ENCODE measurements at places on chromosomes 11 and 22.

GRCh38 chr22:22397292-22397870, 111.2 kb downstream of the ZNF280B start:
- DNase-seq: no peak

- no peak for DNase-seq
Measured at GRCh38 chr11:32154275-32154674, 63.4 kb downstream of the RCN1 start.

DNA sequence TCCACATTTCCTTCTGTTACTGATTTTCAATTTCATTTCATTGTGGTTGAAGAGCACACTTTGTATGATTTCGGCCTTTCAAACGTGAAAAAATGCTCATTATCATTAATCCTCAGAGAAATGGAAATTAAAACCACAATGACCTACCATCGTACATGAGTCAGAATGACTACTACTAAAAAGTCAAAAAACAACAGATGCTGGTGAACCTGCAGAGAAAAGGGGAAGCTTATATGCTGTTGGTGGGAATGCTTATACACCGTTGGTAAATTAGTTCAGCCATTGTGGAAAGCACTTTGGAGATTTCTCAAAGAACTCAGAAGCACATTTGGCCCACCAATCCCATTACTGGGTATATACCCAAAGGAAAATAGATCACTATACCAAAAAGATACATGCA, 57.6 kb downstream of the DLG2 start:
- no peak for DNase-seq

- DNase-seq: no peak
Measured at GRCh38 chr22:40578171-40578570, 58.3 kb downstream of the MRTFA start.

GRCh38 chr11:32658639-32659406, 75.2 kb downstream of the EIF3M start:
- no peak for DNase-seq

DNA sequence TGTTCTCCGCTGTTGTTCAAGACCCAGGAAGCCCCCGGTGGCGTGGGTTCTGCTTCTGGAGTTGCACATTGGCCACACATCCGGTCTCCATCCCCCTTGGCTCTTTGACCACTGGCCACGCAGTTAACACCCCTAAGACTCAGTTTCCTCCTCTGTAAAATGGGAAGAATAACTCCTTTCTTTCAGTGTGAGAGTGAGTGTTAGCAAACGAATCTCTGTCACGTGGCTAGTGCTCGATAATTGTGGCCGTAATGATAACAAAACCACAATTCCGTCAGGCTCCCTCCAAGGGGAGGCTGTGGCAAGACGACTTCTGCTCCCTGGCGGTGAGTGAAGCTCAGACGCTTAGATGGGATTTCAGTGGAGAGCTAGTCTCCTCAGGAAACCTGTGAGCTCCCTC, 315.2 kb upstream of the B3GAT1 start:
- no peak for DNase-seq

DNA sequence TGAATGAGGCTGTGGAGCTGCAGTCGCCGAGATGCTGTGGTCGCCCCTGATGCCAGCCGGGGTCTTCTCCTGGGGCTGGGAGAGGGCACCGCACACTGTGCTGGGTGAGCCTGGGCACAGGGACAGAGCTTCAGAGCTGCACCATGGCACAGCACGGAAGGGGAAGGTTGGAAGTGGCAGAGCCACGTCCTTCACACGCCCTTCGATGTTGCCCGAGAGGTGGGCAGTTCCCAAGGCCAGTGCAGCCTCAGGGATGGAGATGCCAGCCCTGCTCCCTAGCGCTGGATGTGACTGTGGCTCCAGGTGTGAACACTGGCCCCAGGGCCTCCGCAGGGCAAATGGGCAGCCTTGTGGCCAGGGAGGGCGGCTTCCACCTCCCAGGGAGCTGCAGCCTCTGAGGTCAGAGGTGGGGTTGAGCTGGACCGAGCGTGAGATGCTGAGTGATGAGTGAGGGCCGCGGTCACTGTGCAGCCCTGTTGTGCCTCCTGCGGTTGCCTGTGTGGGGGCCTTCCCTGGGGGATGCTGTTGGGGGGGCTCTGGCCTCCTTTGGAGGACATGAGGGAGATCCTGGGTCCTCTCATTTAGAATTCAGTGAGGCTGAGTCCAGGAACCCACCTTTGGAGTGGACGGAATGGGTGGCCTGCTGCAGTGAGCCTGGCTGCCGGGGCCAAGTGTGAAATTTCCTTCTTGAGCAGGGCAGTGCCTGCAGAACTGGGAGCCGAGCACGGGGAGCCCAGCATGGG, 1090.0 kb downstream of the BRD1 start:
- no peak for DNase-seq

- DNase-seq: no peak
Measured at GRCh38 chr11:128686021-128686741, 7.7 kb upstream of the FLI1 start.

DNA sequence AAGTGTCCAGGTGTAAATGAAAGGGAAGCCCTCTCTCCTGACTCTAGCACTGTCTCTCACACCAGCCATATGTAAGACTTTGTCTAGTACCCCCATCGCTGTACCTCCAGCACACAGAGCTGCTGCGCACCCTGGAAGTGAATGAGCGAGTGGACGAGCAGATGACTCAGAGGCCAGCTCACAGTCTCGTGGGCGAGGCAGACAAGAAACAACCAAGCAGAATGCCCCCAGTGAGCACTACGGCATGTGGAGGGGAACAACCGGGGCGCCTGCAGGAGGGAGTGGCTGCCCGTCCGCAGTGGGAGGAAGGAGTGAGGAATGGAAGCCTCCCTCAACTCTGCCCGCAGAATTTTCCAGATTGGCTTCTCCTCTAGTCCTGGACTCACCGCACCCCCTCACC, 46.4 kb downstream of the MCM5 start:
- no peak for DNase-seq

DNA sequence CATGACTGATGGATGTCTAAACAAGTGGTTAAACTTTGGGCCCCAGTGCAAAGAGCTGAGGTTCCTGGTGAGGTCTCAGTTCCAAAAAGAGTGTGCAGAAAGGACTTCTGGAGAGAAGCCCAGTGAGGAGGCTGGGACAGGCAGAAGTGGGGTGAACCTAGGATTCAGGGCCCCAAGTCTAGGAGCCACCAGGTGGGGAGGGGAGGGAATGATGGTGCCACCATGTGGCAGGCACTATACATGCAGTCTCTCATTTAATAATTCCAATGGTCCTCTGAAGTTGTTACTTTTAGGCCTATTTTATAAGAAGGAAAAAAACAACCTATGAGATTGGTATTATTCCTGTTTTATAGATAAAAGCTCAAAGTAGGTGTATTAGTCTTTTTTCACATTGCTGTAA, 102.0 kb downstream of the INSC start:
- DNase-seq: no peak

GRCh38 chr11:65777241-65777640, 3.5 kb downstream of the AP5B1 start:
- DNase-seq: no peak

GRCh38 chr11:14127679-14128078, 165.2 kb downstream of the SPON1 start:
- DNase-seq: no peak

DNA sequence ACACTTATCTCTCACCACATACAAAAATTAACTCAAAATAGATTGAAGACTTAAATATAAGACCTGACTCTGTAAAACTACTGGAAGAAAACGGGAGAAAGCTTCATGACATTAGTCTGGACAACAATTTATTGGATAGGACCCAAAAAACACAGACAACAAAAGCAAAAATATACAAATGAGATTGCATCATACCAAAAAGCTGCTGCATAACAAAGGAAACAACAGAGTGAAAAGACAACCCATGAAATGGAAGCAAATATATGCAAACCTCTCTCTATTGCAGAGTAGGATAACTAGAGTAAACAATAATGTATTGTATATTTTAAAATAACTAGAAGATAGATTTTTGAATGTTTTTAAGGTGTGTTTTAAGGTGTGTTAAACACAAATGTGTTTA, 11.2 kb downstream of the MRGPRX2 start:
- DNase-seq: no peak

DNA sequence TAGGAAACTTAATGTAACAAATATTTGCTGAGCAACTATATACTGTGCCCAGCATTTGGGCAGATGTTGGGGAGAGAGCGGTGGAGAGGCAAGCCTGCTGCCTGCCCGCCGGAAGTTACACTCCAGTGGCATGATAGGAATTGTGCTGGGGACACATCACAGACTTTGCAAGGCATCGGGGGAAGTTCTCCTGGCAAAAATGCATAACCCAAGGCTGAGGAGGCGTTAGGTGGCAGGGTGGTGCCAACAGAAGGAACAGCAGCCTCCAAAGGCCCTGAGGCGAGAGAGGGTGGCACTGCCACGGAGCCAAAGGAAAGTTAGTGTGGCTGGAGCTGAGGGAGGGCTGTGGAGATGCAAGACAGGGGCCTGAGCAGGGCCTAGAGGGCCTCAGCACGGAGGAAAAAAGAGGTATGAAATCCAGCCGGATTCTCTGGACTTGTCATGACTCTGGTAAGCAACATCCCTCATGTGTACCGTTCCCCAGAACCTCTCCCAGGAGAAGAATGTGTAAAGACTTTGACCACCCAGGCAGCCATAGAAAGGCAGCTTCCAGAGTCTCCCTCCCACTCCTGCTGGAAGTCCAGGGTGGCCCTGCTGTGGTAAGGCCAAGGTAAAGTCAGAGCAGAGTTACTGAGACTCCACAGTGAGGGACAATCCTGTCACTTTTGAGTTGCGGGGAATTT, 76.1 kb upstream of the RAB1B start:
- DNase-seq: peak; percentile 88

- peak; percentile 80 for DNase-seq
Measured at GRCh38 chr11:64245797-64246620, 734 bp downstream of the PPP1R14B start.

DNA sequence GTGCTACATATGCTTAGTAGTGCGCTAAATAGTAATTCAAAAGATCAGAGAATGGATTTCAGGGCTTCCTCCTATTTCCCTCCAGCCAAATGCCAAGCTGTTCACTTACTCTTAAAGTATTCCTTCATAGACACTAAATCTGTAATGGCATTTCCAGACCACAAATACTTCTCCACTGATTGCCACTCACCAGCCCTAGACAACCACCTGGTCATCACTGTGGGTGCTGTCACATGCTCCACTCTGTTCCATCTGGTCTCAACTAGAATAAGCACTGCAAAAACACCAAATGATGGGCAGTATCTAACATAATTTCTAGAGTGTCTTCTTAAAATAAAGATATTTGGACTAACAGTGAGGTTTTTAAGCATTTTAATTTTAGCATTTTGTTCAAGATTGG, 341.3 kb downstream of the AASDHPPT start:
- DNase-seq: no peak

- DNase-seq: no peak
Measured at GRCh38 chr22:47177334-47177815, 414.9 kb downstream of the TBC1D22A start.

- DNase-seq: no peak
Measured at GRCh38 chr11:20160425-20161229, at the start of gene DBX1. DBX1 (minus strand) TSS chr11:20160475; CDS start chr11:20160324, 151 bp downstream.

DNA sequence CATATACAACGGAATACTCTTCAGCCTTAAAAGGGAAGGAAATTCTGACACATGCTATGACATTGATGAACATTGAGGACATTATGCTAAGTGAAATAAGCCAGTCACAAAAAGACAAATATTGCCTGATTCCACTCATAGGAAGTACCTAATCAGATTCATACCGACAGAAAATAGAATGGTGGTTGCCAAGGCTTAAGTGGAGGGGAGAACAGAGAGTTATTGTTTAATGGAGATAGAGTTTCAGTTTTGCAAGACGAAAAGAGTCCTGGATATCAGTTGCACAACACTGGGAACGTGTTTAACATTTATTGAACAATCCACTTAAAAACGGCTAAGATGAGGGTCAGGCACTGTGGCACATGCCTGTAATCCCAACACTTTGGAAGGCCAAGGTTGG, 45.6 kb upstream of the HIPK3 start:
- no peak for DNase-seq

- DNase-seq: no peak
Measured at GRCh38 chr11:70176940-70177689, 26.0 kb upstream of the FADD start.

- DNase-seq: no peak
Measured at GRCh38 chr11:1757861-1758610, 5.7 kb downstream of the CTSD start.

DNA sequence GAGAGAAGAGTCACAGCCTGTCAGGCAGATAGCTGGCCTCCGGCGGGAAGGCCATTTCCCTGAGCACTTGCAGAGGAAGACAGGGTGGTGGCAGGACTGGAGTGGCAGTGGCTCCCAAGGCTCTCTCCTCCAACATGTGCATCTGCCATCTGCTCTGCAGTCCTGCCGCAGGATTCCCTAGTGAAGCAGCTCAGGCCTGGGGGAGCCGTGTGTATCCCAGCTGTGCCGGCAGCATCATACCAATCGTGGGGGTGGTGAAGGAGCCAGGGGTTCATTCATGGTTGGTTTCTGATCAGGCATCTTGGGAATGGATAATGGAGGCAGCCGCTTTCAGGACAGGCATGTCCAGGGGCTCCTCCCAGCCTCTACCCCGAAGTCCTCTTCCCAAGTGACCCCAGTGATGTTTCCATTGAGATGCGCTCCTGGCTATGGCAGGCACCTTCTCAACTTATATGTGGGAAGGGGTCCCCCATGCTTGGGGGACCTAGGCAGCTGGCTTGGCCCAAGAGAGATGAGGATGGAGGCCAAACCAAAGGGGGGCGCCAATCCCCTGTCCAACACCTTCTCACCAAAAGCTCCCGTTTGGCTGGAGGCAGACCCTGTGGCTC, 6.1 kb downstream of the TAGLN start:
- DNase-seq: no peak

- no peak for DNase-seq
Measured at GRCh38 chr11:122672892-122673291, 17.4 kb downstream of the UBASH3B start.

- DNase-seq: no peak
Measured at GRCh38 chr11:30477061-30477460, 109.1 kb downstream of the MPPED2 start.

GRCh38 chr11:80816454-80816847, 1375.6 kb upstream of the TENM4 start:
- DNase-seq: no peak

GRCh38 chr22:40806711-40807110, 12.4 kb downstream of the SLC25A17 start:
- DNase-seq: no peak

DNA sequence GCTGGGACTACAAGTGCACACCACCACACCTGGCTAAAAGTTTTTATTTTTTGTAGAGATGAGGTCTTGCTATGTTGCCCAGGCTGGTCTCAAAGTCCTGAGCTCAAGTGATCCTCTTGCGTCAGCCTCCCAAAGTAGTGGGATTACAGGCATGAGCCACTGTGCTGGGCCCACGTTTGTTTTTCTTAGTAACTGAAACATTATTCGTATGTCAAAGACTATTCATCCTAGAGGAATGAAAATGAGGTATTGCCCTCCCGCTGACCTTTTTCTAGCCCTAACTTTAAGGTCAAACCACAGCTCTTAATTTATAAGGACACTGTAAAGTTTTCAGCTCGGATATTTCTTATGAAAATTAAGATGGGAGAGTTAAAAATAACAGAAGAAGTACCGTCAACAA, 33.2 kb upstream of the PAX6 start:
- DNase-seq: no peak

DNA sequence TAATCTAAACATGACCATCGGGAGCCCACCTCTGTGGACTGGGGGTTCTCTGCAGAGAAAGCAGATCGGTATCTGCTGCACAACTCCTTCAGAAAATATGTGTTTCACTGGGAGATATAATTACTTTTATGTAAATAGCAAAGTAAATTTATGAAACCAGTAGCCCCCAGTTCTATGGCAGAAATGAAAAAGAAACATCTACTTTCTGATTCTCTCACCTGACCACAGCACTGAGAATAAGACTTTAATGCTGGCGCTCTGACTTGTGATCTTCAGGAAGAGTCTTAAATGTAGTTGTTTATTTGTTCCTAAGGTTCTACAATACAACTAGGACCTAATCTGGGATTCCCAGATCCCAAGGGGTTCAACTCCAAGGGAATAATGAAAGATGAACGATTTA, 518.0 kb downstream of the DLG2 start:
- no peak for DNase-seq
